ENCODE measurements at places on chromosomes 1 and 21. TPM values are rescaled to one million over a fixed set of nuclear protein-coding genes. Genes with fewer than 3 reads are reported as not detected.
A peak's percentile ranks its signal among the peaks of the same experiment; 100 is the strongest.

Gene DIO1
- total RNA-seq = not detected

DNA sequence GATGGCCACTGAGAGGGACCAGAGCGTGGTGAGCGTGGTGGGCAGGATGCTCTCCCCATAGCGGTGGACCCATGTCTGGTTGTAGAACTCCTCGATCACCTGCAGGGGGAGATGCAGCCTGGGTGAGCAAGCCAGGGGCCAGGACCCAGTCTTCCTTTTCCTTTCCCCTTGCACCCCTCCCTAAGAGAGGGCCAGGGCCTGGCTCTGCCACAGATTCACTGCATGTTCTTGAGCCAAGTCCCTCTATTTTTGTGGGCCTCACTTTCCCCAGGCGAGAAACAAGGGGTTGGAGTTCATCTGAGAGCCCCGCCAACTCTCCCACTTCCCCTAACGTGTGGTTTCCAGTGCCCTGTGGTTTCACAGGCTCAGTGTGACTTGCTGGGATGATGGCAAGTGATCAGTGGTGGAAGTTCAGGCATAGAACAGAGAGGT, 27.5 kb downstream of the SLC2A1 start:
- DNase-seq = peak; percentile 53

DNA sequence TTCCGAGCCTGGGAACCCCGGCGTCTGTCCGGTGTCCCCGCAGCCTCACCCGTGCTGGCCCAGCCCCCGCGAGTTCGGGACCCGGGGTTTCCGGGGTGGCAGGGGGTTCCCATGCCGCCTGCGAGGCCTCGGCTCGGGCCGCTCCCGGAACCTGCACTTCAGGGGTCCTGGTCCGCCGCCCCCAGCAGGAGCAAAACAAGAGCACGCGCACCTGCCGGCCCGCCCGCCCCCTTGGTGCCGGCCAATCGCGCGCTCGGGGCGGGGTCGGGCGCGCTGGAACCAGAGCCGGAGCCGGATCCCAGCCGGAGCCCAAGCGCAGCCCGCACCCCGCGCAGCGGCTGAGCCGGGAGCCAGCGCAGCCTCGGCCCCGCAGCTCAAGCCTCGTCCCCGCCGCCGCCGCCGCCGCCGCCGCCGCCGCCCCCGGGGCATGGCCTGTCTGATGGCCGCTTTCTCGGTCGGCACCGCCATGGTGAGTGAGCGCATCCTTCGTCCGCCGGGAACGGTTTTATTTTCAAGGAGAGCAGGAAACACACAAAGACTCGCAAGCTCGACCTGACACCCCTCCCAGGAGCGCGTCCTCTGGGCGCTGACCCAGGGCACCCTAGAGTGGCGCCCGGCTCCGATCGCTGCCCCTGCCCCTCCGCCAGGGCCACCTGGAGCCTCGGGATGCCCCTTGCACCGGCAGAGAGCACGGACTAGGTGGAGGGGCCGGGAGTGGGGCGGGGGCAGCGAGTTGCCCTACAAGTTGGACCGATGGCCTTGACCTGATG, at the start of gene ABCG1:
TSS of gene ABCG1 (plus strand) at position 305 of the 770 bp plus-strand sequence. CDS start at position 428, 123 bp downstream.
- DNase-seq = peak; percentile 56

Gene PROK1
- not detected for total RNA-seq

Gene MAN1C1
- total RNA-seq = 29.1 TPM

Gene CELSR2
- total RNA-seq = 1.6 TPM

DNA sequence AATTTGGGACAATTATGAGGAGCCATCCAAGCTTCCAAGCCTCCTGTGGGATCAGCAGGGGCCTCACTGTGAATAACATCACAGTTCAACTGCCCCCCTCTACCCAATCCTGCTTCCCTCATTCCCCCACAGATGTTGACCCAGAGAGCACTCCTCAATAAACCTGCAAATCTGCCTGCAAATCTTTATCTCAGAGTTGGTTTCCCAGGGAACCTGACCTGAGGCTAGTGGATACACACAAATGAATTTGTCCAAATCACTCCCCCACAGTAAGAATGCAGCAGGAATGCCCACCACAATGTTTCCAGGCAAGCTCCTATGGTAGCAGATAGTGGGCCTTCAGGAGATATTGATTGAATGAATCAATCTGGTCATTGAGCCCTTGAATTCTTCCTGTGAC, 56.4 kb upstream of the HIVEP3 start:
- no peak for DNase-seq

- DNase-seq = no peak
These were observed 7.3 kb downstream of the TRAF5 start for GRCh38 chr1:211333906-211334305.

DNA sequence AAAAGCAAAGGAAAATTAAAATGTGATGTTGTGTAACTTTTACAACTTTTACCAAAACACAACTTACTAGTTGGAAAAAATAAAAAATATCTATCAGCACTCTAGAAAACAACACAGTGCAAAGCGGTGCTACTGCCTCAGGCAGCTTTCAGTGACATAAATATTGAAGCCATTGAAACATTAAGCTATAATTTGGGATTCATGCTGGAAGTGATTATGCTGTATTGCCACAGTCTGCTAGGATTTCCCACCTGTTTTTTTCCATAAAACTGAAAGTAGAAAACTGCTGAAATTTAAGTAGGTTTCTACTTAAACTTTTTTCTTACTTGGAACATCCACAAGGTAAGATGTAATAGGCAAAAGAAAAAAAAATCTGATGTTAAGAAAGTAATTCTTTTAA, 674.4 kb downstream of the KCNT2 start:
- no peak for DNase-seq

GRCh38 chr1:185463011-185463410, 146.0 kb upstream of the IVNS1ABP start:
- DNase-seq = no peak

Data from endothelial cell (in vitro differentiated cells).